NCI-H187 treated with DMSO at 0.1 percent for 48 hours (cell line): ENCODE measurements at places on chromosomes 6 and 20.
A peak's percentile ranks its signal among the peaks of the same experiment; 100 is the strongest.

- DNase-seq, result peak; percentile 79
These were observed 664 bp upstream of the BAG6 start for GRCh38 chr6:31652925-31653724.

DNA sequence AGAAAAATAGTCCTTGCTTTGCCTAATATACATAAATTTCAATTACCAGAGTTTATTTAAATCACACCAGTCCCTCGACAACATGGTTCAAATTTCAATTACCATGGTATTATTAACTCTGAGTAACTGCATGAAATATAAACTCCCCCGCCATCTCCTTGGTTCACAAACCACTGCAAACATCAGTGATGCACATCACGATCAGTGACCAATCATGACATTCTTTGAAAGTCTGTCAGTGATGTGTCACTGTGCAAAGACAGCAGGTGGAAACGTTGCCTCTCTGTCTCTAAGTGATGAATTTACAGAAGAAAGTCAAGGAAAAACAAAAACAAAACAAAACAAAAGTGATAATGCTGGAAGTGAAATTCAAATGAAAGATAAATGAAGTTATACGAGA, 86.7 kb downstream of the TASP1 start:
- DNase-seq, result no peak

- DNase-seq, result no peak
These were observed 3.8 kb upstream of the ARFGAP1 start for GRCh38 chr20:63268671-63269439.

GRCh38 chr6:37019065-37019450, 13.6 kb downstream of the FGD2 start:
- peak; percentile 22 for DNase-seq

DNA sequence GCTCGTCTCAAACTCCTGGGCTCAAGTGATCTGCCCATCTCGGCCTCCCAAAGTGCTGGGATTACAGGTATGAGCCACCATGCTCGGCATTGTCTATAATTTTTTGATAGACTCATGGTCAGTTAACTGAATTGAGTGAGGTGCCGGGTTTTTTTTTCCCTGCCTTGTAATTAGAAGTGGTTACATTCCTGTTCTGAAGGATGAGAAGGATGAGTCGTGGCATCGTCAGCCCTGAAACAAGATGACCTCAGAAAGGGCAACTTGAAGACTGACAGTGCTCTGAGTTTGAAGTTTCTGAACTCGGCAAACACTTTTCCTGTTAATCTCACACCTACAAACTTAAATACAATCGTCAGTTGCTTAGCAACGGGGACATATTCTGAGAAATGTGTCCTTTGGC, 158.7 kb upstream of the PDE10A start:
- no peak for DNase-seq
